Smooth muscle cell of trachea (primary cell): ENCODE measurements at places on chromosomes 13 and 19. TPM values are rescaled to one million over a fixed set of nuclear protein-coding genes. Genes with fewer than 3 reads are reported as not detected.

PSG3 gene
- total RNA-seq: not detected in 2 replicates

ZNF708 gene
- 3.6 and 8.3 TPM in 2 replicates for total RNA-seq

ERICH4 gene
- not detected in 2 replicates for total RNA-seq

CFD gene
- 38.5 and 194 TPM in 2 replicates for total RNA-seq

SYT5 gene
- 0.15 and 0.17 TPM in 2 replicates for total RNA-seq

SPTBN4 gene
- total RNA-seq: 12.9 and 18.4 TPM in 2 replicates

ANKRD24 gene
- total RNA-seq: 1.0 and 5.0 TPM in 2 replicates

GNG7 gene
- total RNA-seq: 0.15 and 0.99 TPM in 2 replicates

GPR12 gene
- not detected in 2 replicates for total RNA-seq

ZNF536 gene
- 0.29 and 0.99 TPM in 2 replicates for total RNA-seq

RINL gene
- 2.0 and 2.8 TPM in 2 replicates for total RNA-seq

ZNF229 gene
- total RNA-seq: 14.1 and 15.2 TPM in 2 replicates

ZNF724 gene
- 1.8 and 6.7 TPM in 2 replicates for total RNA-seq

FPR1 gene
- total RNA-seq: not detected in 2 replicates

GJB2 gene
- 0.29 and 0.33 TPM in 2 replicates for total RNA-seq

MCOLN1 gene
- 7.1 and 8.4 TPM in 2 replicates for total RNA-seq

SIGLEC5 gene
- not detected in 2 replicates for total RNA-seq

SSC5D gene
- total RNA-seq: 14.4 and 47.6 TPM in 2 replicates

LGALS13 gene
- not detected in 2 replicates for total RNA-seq

BEST2 gene
- total RNA-seq: 0.15 TPM in 1 of 2 replicates, not detected in the other

ZNF578 gene
- total RNA-seq: 6.3 and 7.0 TPM in 2 replicates

OR7C1 gene
- not detected in 2 replicates for total RNA-seq

DCLK1 gene
- total RNA-seq: 14.1 and 19.5 TPM in 2 replicates

TSHZ3 gene
- 14.4 and 15.5 TPM in 2 replicates for total RNA-seq

CAMSAP3 gene
- under 0.01 TPM in 1 of 2 replicates, not detected in the other for total RNA-seq
